ELF-1 (cell line): ENCODE measurements at places on chromosomes 4 and X.

- no peak for DNase-seq
Observed at GRCh38 chr4:102710986-102711385, 49.8 kb downstream of the MANBA start.

DNA sequence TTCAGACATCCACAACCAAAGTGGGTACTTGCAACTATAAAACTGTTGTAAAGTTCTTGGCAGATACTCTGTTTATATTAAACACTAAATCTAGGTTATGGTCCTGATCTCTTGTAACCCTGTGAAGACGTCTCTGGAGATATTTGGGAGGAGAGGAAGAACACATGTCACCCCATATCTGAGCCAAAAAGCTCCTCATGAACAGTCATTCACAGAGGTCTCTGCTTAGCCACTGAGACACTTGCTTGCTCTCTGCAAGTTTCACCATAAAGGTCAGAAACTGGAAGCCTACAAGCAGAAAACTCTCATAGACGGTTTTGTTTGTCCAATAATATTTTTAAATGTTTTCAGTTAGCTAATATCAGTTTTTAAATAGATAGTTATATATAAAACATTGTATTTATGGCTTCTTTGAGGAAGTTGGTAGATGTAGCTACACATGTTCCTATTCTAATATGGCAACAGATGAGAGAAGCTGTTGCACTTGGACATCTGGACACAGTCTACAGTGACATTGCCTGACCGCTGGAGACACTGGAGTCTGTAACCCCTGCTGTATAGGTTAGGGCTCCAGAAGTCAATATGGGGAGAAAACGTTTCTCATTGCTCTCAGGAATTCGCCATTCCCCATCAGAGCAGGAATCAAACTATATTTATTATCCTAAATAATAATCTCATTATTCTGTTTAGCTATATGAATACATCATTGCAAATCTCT is 73.6 kb downstream of the C4orf46 start:
- DNase-seq = no peak

GRCh38 chr4:8904666-8905065 is 33.0 kb upstream of the HMX1 start:
- no peak for DNase-seq

GRCh38 chr4:55871299-55871800 is 17.9 kb downstream of the EXOC1 start:
- no peak for DNase-seq

DNA sequence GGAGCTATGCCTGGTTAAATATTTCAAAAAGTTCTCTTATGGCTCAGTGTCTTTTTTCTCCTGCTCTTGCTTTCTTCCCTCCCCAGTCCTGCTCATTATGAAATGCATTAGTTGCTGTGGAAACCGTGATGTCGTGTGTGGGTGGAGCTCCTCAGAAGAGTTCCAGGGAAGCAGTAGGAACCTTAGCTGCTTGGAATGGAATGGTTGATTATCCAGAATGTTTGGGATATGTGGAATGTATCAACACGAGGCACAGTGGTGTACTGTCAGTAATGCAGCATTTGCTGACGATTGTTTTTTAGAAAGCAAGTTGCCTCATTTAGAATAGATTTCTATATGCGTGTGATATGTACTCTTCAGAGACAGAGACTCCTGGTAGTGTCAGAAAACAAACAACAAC is 333.2 kb downstream of the ARHGAP10 start:
- no peak for DNase-seq
